Stimulated activated CD8-positive, alpha-beta memory T cell treated with anti-CD3 and anti-CD28 coated beads, Interleukin-15, amount 100 ng/mL, for 4 hours (primary cell): ENCODE measurements at places on chromosomes 16 and 17.

GRCh38 chr16:89902980-89903379 lies 15.7 kb upstream of the MC1R start:
- DNase-seq: no peak

- DNase-seq: peak; percentile 68
These were observed 1.7 kb downstream of the SPHK1 start for GRCh38 chr17:76385892-76386786.

DNA sequence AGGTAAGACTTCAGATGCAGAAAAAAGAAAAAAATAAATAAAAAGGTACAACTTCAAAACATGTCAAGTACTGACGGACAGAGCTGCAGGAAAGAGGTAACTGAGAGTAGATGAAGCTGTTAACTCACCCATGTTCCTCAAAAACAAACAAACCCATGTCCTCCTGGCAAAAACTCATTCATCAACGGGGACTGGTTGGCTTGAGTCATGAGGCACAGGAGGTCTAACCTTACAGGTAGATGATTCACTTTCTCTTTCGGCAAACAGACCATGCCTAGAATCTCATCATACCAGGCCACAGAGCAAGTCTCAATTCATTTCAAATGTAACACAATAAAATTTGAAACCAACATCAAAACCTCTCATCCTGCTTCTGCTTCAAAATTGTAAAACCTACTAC lies 12.3 kb upstream of the FASN start:
- no peak for DNase-seq

GRCh38 chr16:85394456-85395206 lies 218.5 kb upstream of the GSE1 start:
- no peak for DNase-seq

- no peak for DNase-seq
These were observed 15.9 kb downstream of the ZFHX3 start for GRCh38 chr16:73031984-73032383.

DNA sequence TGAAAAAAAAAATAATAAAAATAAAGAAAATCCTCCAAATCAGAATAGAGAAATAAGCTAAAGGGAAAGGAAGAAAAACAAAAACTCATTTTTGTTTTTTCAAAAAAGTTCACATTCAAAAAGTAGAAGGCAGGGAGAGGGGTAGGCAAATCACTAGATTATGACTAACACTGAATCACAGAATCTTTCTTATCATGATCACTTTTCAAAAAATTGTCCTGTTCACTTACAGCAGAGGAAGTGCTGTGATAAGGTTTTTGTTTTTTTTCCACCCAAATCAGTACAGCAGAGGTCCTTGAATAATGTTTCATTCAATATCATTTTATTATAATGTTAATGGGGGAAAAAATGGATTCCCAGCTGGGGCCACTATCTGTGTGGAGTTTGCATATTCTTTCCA lies 106.4 kb downstream of the CA4 start:
- no peak for DNase-seq

GRCh38 chr17:2211661-2212399 lies 91.8 kb downstream of the SMG6 start:
- DNase-seq: no peak

GRCh38 chr17:33012522-33013033 lies 20.9 kb downstream of the SPACA3 start:
- no peak for DNase-seq

DNA sequence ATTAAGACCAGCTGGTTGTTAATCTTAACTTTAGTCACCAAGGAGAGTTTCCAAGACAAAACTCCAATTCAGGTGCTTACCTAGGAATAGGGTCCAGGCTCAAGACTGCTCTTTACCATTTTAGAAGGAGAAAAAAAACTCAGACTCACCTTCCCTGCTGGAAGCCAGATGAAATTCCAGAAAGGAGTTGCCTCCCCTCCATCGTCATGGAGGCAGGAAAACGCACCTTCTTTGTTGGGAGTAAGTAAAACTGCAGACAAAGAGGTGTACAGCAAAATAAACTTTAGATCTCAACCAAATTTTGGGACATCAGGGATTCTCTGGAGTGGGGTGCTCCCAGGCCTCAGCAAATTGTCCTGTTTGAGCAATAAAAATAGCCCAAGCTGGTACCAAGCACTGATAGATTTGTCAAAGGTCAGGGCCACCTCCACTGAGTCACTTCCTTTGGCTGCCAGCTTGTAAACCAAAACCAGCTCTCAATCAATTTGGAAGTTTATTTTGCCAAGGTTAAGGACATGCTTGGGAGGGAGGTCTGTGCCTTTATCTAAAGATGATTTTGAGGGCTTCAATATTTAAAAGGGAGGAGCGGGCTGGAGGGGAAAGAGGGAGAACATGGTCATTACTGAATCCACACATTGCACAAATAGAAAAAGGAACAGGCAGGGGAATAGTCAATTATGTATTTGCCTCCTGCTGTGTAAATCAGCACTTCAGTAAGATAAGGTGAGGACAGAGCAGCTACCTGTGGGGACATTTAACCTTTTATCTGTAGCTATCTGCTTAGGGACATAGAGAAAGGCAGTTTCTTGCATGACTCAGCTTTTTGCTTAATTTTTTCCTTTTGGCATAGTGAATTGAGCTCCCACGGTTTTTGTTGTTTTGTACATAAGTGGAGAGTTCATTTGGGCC lies 1.5 kb upstream of the ALDH3A2 start:
- no peak for DNase-seq

GRCh38 chr17:42132941-42133340 lies 10.3 kb downstream of the HSPB9 start:
- no peak for DNase-seq

DNA sequence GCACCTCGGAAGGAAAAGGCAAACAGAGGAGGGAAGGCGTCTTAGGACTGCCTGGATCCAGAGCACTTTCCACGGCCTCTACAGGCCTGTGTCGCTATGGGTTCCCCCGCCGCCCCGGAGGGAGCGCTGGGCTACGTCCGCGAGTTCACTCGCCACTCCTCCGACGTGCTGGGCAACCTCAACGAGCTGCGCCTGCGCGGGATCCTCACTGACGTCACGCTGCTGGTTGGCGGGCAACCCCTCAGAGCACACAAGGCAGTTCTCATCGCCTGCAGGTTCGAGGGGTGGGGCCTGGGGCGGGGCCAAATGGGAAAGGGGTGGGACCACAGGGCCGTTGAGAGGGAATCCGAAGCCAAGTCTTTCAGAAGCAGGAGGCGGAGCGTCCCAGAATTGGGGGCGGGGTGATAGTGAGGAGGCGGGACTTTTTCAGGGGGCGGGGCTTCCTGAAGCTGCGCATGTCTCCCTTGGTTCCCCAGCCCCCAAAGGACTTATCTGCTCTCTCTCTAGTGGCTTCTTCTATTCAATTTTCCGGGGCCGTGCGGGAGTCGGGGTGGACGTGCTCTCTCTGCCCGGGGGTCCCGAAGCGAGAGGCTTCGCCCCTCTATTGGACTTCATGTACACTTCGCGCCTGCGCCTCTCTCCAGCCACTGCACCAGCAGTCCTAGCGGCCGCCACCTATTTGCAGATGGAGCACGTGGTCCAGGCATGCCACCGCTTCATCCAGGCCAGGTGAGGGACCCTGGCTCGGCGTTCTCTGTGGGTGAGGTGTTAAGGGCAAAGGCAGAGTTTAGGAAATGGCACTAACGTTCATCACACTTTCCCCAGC lies 939 bp downstream of the BCL6B start:
- DNase-seq: peak; percentile 88

DNA sequence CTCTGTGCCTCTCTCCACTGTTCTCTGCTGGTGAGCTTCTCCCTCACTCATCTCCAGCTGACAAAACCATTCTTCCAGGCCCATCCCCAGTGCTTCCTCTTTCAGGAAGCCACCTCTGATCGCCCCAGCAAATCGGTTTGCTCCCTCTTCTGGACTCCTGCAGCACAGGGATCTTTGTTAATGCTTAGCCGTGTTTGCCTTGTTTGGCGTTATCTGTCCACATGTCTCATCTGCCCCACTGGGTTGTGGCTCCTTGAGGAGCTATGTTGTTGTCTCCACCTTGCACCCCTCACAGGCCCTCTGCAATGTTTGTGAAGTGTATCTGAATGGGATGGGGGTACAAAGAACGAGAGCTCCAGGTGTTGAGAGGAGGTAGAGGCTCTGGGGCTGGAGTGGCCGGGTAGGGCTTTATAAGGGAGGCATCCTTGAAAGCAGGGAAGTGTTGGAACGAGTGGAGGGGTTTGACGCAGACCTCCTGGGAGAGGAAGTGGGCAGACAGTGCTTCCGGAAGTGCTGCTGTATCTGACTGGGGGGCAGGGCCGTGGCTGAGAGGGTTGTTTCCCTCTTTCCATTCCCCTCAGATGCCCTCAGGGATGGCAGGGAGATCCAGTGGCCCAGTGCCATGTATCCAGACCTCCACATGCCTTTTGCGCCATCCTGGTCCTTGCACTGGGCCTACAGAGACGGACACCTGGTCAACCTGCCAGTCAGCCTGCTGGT lies 27.8 kb downstream of the CASKIN2 start:
- DNase-seq: peak; percentile 16

DNA sequence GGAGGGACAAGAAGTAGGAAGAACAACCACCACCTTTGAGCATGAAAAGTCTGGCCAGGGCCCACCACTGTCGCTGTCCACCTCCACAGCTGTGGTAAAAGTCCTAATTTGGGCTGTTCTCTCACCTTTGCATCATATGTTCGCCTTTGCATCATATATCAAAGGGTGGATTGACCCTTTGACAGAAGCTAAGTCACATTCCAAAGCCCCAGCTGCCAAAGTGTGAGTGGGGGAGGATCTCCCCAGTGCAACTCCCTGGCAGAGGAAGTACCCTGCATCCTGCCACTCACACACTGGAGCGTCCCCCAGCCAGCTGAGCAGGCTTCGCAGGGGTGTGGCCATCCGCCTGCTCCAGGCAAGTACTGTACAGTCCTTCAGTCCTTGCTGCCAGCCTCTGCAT lies 12.7 kb upstream of the SPECC1 start:
- no peak for DNase-seq

GRCh38 chr17:68763562-68763961 lies 162.4 kb upstream of the FAM20A start:
- no peak for DNase-seq

DNA sequence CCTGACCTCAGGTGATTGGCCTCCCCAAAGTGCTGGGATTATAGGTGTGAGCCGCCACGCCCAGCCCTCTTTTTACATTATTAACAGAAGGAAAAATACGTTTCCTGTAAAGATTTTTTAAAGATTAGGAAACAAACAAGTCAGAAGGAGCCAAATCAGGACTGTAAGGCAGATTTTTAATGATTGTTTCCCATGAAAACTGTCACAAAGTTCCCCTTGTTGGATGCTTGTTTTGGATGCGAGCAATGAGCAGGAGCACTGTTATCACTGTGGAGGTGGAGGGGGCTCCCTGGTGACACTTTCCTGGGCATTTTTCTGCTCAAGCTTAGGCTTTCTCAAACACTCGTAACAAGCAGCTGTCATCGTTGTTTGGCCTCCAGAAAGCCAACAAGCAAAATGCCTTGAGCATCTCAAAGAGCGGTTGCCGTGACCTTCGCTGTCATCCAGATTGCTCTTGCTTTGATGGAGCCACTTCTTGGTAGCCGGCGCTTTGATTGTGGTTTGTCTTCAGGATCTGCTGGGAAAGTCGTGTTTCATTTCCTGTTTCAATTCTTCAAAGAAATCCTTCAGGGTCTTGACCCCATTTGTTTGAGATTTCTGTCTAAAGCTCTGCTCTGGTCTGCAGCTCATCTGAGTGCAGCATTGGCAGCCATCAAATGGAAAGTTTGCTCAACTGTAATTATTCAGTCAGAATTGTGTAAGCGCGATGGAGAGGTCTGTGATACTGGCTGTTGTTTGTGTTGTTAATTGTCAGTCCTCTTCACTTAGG lies 128.7 kb downstream of the RPTOR start:
- DNase-seq: no peak

GRCh38 chr16:351804-352520 lies 561 bp downstream of the AXIN1 start:
- no peak for DNase-seq

DNA sequence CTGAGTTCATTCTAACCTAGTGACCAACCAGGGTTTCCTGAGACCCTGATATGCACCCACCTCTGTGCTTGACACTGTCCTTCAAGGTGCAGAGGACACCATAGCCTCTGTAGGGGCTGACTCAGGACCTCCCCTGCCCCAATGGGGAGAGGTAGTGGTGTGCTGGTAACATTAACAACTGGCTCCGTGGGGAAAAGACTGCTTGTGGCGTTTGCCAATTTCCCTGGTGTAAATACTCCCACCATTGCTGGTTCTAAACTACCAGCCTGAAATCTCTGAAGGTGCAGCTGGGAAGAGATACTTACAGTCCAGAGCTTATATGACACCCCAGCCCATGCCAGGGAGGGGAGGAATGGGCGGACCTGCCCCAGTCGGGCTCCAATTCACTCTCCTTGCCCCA lies 54.9 kb downstream of the ENGASE start:
- DNase-seq: no peak

- DNase-seq: no peak
These were observed 125.1 kb downstream of the SLC39A11 start for GRCh38 chr17:72967277-72967970.

GRCh38 chr17:41610965-41611640 lies 1.5 kb downstream of the KRT16 start:
- no peak for DNase-seq

- DNase-seq: peak; percentile 56
These were observed 1.8 kb upstream of the CISD3 start for GRCh38 chr17:38728290-38728831.

DNA sequence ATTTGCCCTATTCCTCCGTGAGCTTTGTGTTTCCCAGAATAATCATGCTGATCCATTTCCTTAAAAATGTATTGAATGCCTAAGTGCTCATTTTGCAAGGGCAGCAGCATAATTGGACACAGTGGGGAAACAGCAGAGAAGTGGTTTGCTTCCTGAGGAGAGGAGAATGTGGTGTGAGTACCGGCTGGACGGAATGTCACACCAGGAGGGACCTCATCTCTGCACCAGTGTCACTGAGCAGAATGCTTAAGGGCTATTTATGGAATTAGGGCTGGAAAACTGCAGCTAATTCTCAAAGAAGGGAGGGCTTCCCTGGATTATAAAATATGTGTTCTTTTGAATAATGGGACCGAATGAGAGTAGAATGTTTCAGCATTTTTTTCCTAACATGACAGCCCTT lies 1100.6 kb upstream of the RBFOX1 start:
- DNase-seq: no peak

DNA sequence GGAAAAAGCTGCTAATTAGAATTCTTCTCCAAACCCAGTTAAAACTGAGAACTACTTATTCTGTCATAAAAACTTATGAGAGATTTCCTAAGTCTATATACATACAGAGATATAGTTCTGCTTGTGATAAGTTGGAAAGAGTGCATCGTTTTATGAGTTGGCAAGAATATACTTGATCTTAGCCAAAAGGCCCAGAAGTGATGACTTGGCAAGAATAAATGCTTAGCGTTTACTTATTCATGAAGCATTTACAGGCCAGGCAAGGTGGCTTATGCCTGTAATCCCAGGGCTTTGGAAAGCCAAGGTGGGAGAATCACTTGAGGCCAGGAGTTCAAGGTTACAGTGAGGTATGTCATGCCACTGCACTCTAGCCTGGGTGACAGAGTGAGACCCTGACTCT lies 81.7 kb downstream of the CYB561 start:
- no peak for DNase-seq

DNA sequence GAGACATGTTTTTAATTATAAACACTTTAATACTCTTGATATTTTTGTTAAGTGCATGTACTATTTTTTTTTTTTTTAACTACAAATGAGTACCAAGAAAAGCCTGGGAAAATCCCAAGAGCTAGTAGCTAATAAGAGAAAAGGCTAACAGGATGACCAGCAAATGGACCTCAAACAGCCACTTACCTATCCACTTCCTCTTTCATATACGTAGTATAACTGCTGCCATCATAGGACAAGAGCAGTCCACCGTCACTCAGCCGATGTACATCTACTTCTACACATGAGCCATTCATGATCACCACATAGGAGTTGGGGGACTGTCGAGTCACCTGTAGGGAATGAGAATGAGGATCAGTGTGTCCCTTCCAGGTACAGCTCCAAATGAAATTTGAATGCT lies 128.0 kb upstream of the C17orf78 start:
- DNase-seq: no peak
